NCI-H526 treated with DMSO at 0.1 percent for 48 hours (cell line): ENCODE measurements at places on chromosomes 1 and 21.

DNA sequence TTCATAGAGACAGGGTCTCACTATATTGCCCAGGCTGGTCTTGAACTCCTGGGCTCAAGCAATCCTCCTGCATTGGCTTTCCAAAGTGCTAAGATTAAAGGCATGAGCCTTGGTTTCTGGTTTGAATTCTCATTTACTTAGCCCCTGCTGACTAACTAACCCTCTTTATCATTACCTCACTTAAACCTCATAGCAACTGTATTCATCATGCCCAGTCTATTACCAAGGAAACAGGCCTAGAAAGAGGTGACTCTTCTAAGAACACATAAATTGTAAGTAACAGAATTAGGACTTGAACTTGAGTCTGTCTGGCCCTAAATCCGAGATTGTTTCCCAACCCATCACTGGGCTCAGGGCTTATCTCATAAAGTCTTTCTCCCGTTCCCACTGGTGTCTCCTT lies 44.2 kb downstream of the TMEM53 start:
- DNase-seq = no peak

DNA sequence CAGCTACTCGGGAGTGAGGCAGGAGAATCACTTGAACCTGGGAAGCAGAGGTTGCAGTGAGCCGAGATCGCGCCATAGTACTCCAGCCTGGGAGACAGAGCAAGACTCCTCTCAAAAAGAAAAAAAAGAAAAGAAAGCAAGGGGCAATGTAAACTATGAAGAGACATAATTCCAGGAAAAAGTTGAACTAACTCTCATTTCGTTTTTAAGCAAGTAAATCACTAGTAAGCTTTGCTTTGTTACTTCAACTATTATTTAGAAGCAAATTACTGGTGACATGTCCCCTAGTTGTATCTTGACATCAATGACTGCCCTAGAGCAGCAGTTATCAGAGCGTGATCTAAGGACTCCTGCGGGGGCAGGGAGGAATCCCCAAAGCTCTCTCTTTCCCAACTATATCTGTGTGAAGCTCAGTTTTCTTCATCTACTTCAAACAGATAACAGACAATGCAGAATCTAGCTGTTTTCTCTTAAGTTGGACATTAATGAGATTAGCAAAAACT lies 18.7 kb downstream of the CLSTN1 start:
- DNase-seq = no peak

GRCh38 chr21:15066123-15066575 lies 1.3 kb upstream of the NRIP1 start:
- no peak for DNase-seq

DNA sequence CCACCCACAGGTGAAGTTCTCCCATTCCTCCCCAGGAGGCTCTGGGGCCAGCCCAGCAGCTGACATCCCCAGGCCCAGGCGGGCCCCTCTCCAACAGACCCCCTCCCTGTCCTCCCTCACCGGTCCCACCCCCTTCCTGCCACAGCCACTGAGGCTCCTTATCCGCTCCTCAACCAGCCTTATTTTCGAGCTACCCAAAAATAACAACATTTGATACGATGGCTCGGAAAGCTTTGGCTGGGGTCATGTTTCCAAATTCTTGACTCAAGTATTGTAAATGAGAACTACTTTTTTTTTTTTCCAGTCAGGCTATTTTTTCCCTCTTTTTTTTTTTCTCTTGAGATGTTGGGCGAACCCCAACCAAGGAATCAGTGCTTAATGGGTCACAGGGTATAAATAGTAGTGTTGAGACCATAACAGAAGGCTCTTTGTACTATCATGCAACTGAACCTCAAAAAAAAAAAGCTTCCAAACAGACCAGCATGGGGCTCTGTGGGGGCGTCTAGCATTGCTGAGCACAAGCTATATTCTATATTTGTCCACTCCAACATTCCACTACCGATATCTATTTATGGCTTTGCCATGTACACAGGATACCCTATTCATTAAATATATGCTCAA lies 27.2 kb downstream of the IRF2BP2 start:
- DNase-seq = no peak

DNA sequence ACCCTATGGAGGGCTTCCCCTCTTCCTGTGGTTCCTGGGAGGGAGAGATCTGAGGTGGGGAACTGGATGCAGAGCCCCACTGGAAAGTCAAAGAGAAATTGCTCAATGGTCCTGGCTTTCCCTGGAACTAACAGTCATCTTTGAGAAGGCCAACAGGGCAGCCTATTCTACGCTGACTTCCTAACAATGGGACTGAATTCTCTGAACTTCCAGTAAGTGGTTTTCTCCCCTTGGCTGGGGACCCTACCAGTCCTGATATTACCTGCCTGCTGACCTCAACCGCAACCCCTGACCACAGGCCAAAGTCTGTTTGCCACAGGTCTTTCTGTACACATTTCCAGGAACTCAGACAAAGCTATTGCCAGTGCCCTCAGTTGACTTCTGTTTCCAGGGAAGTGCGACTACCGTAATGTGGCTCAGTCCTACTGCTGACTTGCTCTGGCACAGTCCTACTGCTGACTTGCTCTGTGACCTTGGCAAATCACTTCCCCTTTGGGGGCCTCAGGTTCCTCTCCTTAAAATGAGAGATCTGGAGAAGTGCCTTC lies 55.3 kb downstream of the C8B start:
- DNase-seq = no peak

GRCh38 chr21:31470896-31471694 lies 127.0 kb upstream of the TIAM1 start:
- no peak for DNase-seq

DNA sequence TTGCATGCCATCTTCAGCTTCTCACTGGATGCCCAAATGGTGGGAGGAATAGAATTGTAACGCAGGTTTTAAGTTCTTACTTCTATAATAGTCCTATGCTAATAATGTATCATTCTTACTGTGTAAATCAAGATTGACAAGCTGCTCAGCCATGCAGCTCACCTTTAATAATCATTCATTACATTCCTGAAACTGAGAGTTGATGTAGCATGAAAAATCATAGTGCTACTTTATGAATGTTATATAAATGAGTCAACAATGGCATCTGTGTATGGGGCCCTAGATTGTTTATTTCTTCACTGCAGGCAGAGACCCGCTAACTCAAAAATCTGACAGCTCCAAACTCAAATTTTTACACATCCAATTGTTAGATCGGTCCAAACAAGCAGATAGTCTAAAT lies 34.4 kb downstream of the FH start:
- DNase-seq = no peak

- no peak for DNase-seq
Measured at GRCh38 chr21:15009837-15010363, 54.9 kb downstream of the NRIP1 start.

- no peak for DNase-seq
Measured at GRCh38 chr1:3864884-3865283, 7.6 kb downstream of the DFFB start.

- no peak for DNase-seq
Measured at GRCh38 chr1:54407154-54407403, 885 bp upstream of the SSBP3 start.

DNA sequence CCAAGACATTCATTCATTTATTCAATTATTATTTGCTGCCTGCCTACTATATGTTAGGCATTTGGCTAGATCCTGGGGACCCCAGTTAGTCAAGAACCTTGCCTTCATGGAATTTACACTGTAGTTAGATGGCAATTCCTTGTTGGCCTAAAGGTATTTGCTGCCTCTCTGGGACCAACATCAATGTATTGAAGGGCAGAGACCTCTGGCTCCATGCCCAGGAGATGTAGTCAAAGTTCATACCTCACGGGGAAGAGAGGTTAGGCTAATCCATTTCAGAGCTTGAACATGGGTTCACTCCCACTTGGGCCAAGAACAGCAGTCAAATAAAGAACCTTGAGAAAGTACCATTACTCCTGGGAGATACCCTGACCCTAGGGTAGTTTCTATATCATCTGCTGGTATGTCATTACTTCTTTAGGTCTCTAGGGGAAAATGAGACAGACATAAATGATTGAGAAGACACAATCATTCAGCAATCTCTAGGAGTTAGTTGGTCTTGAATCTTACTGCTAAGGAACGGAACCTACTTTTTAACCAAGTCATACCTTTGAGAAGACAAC lies 32.0 kb downstream of the SORT1 start:
- DNase-seq = no peak

DNA sequence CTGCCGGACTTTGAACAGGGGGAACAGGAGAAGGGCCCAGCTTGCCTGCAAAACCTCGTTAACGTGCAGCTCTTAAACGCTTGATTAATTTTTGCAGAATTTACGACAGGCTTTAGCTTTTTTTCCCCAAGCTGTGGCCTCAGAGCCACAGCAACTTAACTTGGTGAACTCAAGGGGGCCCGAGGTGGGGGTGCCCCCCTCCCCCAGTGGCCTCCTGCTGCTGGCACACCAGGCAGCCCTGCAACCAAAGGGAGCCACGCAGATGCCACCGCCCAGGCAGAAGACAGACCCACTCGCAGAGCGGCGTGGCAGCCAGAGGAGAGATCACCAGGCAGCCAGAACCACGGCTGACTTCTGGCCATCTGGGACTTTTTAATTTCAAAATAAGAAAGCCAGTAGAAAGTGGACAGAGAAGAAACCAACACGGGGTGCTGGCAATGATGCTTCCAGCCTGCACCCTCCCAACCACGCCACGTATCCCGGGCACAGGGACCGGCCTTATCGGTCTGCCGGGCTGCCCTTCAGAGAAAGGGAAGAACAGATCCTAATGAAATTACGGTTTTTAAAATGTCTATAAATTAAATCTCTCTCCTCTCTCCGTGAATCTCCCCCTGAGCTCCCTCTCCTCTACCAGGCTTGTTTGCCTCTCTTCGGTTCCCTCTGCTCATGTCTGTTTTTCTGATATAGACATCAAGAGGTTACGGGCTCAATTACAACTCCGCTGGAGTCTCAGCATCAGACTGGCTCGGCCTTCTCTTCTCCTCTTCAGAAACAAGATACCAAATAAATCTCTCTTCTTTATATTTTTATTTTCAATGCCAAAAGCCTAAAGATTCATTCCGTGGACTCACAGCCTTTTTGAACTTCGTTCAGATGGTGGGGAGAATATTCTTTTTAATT lies 6.4 kb downstream of the CASZ1 start:
- no peak for DNase-seq

DNA sequence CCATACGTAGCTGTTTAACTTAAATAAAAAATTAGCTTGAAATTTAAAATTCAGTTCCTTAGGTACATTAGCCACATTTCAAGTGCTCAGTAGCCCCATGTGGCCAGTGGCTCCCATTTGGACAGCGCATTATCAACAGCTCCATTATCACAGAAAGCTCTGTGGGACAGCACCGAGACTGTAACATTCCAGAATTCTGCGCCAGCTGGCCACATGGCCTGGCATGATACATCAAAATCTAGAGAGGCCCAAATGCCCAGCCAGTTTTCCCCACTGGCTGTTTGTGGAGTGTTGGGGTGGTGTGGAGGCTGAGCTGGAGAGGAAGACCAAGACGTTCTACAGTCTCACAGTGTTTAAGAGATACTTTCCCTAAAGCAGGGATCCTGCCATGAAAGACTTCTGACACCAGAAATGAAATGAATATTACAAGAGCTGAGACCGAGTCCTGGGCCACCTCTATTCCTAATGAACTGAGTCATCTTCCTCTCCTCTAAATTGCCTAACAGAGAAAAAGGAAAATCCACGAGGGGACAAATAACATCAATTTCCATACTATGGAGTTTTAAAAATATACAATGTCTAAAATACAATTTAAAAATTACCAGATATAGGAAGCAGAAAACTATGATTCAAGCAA lies 27.3 kb upstream of the ACTA1 start:
- DNase-seq = no peak

GRCh38 chr1:24989082-24989481 lies 59.0 kb upstream of the RUNX3 start:
- no peak for DNase-seq

DNA sequence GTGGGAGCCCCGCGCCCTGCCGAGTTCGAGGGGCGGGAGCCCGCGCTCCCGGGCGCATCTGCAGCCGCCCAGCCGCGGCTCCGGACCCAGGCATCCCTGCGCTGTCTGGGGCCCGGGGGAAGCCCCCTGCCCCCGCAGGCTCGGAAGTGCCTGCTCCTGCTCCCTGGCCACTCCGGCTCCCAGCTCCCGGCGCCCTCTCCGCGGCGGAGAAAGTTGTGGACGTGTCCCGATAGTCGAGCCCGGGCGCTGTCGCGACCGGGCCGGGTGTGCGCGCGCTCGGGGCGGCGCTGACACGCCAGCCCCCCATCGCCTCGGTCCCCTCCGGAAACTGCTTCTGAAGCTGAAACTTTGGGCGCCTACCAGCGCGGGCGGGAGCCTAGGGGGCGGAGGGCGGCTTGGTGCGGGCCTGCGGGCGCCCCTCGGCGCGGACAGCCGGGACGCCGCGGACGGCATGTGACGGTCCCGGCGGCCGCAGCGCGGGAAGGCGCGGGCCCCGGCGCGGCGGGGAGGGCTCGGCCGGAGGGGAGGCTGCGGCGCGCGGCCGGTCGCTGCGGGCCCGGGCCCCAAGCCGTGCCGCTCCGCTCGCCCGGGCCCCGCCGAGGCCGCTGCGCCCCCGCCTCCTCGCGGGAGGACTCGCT lies 515 bp downstream of the MAN1C1 start:
- no peak for DNase-seq

DNA sequence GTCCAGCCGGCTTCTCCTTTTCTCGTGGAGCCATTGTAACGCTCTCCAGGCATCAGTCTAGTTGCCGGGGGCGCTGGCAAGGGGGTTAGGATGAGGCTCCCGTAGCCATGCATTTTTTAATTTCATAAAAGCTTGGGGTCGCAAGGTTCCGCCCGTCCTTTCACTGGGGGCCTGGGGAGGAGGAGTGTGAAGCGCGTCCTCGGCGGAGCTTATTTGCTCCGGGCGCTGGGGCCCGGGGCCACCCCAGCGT lies 1.6 kb downstream of the ADGRL2 start:
- DNase-seq = no peak

GRCh38 chr1:65773391-65774123 lies 19.1 kb upstream of the PDE4B start:
- no peak for DNase-seq

DNA sequence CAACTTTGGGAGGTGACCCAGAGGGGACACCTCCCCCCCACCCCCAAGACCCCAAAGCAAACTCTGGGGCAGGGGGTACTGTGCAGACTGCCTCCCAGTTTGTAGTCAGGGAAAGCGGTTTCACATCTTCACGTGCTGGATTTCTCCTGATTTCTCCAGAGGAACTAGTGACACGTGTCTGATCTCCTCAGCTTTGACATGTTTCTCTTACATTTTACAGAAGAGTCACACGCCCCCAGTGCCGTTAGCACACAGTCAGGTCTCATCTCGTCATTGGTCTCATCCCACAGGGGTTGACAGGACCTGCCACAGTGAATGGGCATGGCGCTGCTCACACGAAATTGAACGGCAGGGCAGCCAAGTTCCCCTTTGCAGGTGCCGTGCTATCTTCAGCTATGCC lies 11.8 kb downstream of the PDPN start:
- no peak for DNase-seq

- DNase-seq = peak; percentile 12
Measured at GRCh38 chr1:50243939-50244338, 135.2 kb downstream of the ELAVL4 start.
